NCI-H1417 (cell line): ENCODE measurements at places on chromosomes 5 and 9.

GRCh38 chr5:38642189-38642911 lies 85.9 kb upstream of the LIFR start:
- no peak for DNase-seq

DNA sequence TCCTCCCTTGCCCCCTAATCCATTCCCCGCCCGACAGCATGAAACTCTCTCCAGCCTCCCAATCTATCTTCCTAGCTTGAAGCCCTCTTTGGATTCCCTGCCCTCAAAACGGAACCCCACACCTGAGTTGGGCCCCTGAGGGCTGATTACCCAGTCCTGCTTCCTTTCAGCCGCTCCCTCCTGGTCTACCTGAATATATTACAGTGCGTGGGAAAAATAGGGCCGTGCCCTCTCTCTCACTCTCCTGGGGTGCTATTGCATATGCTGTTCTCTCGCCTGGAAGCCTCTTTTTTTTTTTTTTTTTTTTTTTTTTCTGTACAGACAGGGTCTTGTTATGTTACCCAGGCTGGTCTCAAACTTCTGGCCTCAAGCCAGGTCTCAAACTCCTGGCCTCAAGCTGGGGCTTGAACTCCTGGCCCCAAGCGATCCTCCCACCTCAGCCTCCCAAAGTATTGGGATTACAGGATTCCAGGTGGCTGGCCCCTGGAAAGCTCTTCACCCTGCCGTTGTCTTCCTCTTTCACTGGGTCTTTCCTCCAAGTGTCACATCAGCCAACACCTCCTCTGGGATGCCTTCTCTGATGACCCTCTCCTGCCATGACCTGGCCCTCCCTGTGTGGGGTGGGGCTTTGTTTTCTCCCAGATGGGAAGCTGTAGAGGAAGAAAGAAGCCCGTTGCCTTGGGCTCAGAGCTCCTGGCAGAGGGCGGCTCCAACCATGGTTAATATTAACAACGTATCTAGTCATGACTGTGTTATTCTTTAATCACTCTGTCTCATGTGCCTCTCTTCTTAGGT lies 8.2 kb downstream of the DNM1 start:
- no peak for DNase-seq

- no peak for DNase-seq
Measured at GRCh38 chr5:75192804-75193203, 43.9 kb downstream of the ANKRD31 start.

DNA sequence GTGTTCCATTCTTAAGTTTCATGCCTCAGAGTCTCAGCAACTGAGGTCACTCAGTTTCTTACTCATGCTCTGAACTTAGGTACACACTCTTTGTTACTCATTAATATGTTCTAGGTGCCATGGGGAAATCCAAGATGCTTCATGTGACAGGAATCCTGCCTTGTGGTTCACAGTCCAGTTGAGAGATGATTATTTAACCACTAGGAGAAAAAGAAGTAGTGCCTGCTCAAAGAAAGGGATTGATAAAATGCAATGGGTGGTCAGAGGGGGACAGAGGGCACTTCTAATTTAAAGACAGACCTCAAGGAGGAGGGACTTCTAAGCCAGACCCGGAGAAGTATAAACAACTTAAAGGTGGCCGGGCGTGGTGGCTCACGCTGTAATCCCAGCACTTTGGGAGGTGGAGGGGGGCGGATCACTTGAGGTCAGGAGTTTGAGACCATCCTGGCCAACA lies 69.0 kb downstream of the UGCG start:
- DNase-seq, result no peak

DNA sequence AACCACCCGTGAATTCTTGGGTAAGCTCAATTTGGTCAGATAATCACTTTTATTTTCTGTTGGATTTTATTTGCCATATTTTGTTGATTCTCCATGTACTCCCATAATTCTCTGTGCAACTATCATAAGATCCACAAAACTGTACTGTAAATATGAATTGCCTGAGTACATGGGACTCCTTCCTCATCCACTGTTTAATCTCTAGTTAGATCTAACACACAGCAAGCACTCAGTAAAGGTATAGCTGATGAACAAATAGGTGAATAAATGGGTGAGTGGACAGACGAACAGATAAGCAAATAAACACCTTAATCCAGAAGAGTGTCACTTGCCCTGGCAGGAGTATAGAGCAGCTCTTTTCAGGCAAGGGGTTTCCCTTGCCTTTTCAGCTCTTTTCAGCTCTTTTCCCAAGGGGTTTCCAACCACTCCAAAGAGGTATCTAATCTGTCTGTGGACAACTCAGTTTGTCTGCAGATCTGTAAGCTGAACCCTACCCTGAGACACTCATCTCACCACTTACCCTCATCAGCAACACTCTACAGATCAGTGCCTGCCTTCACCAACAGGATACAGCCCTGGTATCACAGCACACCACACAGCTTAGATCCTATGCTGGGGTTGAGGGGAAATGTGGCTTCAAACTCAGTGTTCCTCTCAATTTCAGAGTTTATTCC lies 51.2 kb downstream of the SIL1 start:
- peak; percentile 96 for DNase-seq

- no peak for DNase-seq
Measured at GRCh38 chr5:53335115-53335514, 145.3 kb upstream of the FST start.

DNA sequence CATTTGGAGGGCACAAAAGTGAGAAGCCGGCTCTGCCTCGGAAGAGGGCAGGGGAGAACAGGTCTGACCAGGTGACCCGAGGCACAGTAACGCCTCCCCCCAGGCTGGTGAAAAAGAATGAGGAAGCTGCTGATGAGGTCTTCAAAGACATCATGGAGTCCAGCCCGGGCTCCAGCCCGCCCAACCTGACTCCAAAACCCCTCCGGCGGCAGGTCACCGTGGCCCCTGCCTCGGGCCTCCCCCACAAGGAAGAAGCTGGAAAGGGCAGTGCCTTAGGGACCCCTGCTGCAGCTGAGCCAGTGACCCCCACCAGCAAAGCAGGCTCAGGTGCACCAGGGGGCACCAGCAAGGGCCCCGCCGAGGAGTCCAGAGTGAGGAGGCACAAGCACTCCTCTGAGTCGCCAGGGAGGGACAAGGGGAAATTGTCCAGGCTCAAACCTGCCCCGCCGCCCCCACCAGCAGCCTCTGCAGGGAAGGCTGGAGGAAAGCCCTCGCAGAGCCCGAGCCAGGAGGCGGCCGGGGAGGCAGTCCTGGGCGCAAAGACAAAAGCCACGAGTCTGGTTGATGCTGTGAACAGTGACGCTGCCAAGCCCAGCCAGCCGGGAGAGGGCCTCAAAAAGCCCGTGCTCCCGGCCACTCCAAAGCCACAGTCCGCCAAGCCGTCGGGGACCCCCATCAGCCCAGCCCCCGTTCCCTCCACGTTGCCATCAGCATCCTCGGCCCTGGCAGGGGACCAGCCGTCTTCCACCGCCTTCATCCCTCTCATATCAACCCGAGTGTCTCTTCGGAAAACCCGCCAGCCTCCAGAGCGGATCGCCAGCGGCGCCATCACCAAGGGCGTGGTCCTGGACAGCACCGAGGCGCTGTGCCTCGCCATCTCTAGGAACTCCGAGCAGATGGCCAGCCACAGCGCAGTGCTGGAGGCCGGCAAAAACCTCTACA lies 11.8 kb downstream of the QRFP start:
- DNase-seq, result no peak

GRCh38 chr9:2138646-2139045 lies 123.5 kb downstream of the SMARCA2 start:
- DNase-seq, result no peak

GRCh38 chr5:156444753-156445291 lies 117.9 kb downstream of the SGCD start:
- no peak for DNase-seq

GRCh38 chr5:9596171-9596780 lies 33.9 kb downstream of the TAS2R1 start:
- DNase-seq, result no peak

GRCh38 chr5:67680099-67680498 lies 483.5 kb upstream of the CD180 start:
- no peak for DNase-seq

- DNase-seq, result no peak
Measured at GRCh38 chr5:150589862-150590601, 50.4 kb upstream of the SYNPO start.

DNA sequence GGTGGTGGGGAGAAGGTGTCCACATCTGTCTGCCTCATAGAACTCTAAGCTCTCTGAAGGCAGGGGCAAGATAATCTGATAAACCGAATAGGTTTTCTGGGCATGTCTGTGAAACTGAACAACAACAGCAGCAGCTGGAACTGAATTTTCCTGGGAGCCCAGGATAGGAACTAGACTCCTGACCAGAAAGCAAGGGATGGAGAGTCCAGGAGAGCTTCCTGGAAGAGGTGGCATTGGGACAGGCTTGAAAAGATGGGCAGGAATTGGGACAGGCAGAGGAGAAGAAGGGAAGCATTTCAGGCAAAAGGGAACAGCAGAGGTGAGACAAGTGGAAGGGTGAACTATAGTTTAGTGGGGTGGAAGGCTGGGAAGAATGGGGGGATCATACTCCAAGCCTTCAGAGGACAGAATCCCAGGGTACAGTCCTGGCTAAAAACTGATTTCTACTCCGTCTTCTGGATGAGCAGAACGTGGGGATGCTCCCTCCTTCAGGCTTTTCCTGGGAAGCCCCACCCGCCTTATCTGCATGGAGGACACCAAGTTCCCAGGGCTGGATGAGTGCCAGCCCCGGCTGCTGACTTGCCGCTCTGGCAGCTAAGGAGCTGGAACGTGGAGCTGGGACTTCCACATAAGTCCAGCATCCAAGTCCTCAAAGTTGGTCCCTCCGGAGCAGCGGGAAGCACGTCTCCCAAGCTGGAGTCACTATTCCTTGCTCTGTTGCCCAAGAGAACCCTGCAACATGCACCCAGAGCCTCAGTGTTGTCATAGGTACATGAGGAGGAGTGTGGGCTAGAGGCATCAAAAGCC lies 13.9 kb upstream of the KIF12 start:
- DNase-seq, result no peak

DNA sequence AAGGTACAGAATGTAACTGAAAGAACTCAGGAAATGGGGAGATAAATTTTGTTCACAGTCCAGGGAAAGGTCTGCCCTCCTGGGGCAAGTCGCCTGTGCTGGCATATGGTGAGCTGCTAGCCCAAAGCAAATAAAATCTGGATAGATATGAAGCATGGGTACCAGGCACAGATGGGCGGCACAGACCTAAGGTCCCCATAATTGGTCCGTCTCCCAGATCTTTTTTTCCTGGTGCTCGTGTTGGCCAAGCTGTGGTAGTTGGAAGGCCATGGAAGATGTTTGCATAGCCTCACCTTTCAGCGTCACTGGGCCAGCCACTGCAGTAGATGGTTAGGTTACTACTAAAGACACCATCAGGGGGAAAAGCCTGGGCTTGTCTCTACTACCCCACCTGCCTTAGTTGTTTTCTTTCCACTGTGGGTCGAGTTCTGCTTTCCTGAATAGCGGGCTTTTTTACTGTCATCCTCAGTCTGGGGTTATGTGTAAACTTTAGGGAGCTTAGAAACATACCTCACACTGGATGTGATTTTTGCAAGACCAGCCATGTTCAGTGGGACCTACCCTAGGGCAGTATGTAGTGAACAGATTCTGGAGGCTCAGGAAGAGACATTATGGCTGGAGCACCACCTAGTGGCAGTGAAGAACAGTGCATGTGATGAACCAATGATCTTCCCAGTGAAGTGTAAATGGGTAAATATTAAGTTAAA lies 24.2 kb upstream of the GLRX start:
- peak; percentile 27 for DNase-seq

DNA sequence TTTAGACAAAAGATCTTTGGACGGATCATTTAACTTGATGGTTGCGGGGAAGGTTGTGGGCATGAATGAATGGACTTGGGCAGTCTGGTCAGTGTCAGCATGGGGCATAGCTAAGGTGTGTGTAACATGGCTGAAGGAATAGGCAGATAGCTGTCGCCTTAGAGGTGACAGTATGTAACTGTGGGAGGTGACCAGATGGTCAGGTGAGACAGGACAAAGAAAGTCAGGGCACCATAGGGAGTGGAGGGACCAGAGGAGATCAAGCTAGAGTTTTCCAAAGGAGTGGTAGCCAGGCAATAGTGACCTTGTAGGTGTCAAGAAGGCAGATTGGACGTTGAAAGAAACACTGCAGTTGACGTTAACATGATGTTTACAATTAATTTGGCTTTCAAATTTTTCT lies 43.1 kb downstream of the MARCHF6 start:
- no peak for DNase-seq

GRCh38 chr5:74337984-74338310 lies 302.6 kb downstream of the ENC1 start:
- DNase-seq, result no peak

DNA sequence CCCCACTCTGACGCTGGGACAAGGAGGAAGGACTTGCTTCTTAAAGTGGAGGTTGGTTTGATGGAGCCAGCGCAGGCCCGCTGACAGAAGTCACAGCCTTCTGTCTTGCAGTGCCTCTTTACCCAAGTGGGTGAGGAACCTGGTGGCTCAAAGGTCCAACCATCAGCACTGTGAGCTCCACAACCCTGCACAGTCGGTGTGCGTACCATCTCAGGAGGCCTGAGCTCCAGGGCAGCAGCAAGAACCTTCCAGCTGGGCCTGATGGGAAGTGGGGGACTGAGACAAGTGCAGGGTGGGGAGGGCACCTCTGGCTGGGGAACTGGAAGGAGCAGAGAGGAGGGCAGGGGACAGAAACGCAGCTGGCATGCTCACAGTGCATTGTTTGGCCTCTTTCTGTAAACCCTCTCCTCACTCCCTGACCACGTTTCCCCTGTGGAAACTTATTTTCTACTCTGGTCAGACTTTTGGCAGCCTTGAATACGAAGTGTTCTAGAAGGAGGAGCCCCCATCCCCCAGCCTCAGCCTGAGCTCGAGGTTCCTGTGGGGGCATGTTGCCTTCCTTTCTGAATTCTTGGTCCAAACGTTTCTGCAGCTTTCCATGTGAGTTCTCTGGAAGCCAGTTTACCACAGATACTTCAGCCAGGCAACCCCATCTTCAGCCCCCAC lies 178.5 kb upstream of the PITX1 start:
- no peak for DNase-seq

DNA sequence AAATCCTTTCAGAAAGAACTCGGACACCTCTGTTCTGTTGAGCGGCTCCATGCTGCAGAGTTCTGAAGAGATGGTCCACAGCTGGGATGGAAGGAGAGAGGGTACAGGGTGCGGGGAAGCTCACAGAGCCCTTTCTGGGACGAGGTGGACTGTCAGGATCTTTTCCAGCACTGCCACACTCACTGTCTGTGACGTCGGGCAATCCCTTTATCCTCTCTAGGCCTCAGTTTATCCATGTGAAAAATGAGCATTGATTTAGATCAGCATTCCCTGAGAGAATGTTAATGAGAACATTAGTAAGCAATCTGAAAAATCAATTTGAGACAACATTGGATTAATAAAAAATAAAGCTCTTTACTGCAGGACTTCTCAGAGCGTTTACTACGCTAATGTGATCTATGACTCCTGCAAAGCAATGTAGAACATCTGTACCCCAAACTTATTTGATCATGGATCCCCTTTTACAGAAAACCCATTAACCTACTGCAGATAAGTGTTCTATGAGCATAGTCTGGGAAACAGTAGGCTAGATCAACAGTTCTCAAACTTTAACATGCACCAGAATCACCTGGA lies at the start of gene OR13J1:
Gene OR13J1 (minus strand): TSS at position 51 of the 573 bp plus-strand sequence. CDS start 0 bp downstream, at position 51.
- no peak for DNase-seq

DNA sequence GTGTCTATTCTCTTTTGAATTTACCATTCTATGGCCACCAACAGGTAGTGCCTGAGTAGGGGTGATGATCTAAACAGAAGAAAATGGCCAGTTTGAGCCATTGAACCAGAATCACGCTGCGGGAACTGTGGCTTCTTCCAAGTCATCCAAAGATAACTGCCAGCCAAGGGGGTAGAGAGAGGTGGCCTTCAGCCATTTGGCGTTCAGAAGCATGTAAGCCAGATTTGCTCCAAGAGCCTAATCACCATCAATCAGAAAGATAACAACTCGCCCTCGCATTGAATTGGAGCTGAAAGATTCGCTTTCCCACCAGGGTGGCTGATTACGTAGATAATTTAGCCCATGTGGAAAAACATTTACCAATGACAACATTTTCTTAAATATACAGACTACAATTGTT lies 1302.7 kb upstream of the DMAC1 start:
- DNase-seq, result no peak
